Suppressor macrophage treated with lipopolysaccharide for 4 hours (primary cell): ENCODE measurements at places on chromosomes 2 and 18.
A peak's percentile ranks its signal among the peaks of the same experiment; 100 is the strongest.

DNA sequence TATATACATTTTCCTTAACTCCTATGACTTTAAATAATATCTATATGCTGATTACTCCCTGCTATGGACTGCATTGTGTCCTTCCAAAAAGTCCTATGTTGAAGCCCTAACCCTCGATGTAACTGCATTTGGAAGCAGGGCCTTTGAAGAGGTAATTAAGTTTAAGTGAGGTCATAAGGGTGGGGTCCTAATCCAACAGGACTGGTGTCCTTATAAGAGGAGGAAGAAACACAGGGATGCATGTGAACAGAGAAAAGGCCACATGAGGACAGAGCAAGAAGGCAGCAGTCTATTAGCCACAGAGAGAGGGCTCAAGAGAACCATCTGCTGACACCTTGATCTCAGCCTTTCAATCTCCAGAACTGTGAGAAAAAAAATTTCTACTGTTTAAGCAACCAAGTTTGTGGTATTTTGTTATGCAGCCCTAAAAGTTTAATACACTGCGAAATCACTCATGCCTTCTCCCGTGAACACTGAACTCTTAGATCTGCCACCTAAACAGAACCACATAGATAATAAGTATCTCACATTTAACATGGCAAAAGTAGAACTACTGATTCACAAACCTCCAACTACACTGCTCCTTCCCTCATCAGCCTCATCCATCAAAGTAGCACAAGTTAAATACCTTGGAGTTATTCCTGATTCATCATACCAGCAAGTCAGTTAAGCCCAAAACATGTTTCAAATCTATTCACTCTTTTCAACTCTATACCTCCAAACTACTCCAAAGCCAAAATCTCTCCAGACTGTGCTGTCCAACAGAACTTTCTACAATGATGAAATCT is 65.4 kb downstream of the HIBCH start:
- DNase-seq: no peak

DNA sequence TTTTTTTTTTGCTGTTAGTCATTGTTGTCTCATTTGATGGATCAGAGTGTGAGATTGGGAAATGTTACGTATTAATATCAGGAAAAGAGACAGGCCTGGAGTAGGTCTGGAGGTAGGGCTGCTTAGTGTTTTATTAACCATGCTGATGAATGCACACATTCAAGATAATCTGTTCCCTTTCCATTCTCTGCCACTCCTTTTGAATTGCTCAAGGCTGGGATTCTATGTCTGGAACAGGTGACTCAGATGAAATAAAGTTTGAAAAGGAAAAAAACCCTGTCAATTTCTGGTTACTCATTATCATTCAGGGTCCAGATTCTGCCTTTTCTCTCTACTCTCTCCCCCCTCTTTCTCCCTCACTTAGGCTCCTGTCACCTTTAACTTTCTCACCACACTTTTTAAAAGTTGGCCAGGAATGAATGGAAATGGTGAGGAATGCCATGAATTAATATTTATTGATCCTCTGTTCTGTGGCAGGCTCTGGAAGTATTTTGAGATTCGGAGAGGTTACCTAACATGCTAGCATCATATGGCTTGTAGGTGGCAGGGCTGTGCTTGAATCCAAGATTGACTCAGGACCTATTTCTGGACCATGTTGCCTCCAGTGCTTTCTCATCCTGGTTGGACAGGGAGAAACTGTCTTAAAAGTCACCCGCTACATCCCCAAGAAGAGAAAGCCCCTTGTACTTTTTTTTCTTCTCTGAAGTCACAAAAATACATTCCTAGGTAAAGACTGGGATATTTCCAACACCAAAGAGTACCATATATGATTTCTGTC is 40.2 kb downstream of the MAP4K4 start:
- DNase-seq: peak; percentile 21

- no peak for DNase-seq
Observed at GRCh38 chr2:199348871-199349270, 108.9 kb downstream of the SATB2 start.

- DNase-seq: no peak
Observed at GRCh38 chr2:1437101-1437500, 23.8 kb downstream of the TPO start.

- DNase-seq: no peak
Observed at GRCh38 chr2:241768850-241769249, 7.8 kb upstream of the GAL3ST2 start.

GRCh38 chr2:199744260-199744659 is 106.7 kb downstream of the FTCDNL1 start:
- no peak for DNase-seq

- DNase-seq: no peak
Observed at GRCh38 chr2:74092275-74092674, 55.4 kb downstream of the BOLA3 start.

DNA sequence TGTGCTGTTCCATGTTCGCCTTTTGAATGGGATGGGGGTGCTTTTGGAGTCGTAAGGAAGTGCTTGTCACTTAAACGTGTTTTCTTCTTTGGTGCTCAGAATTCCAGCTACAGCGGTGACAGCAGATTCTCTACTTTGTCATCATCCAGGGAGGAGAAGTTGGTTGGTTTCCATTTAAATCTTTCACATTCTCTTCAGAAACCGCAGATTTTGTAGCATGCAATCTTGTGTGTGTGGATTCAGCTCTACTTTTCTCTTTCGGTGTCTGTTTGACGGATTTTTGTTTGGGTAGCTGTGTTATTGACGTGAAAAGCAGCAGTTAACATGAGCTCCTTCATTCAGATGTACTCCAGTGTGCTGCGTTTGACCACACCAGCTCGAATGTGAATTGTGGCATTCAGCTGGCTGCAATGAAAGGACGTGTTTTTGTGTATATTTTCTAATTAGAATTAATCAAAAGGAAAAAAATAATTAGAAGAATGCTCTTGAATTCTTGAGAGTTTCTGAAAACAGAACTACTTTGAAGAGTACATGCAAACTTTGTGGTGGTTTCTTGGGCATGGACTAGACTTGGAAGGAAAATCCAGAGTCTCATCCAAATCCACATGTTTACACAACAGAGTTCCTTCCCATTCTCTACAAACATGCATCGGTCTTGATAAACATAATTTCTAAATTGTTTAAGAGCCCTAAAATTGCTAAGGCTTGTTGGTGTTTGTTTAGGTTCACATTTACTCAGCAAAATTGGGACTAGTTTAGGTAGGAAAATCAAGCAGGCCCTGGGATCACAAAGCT is 68.7 kb upstream of the RBM44 start:
- DNase-seq: no peak

DNA sequence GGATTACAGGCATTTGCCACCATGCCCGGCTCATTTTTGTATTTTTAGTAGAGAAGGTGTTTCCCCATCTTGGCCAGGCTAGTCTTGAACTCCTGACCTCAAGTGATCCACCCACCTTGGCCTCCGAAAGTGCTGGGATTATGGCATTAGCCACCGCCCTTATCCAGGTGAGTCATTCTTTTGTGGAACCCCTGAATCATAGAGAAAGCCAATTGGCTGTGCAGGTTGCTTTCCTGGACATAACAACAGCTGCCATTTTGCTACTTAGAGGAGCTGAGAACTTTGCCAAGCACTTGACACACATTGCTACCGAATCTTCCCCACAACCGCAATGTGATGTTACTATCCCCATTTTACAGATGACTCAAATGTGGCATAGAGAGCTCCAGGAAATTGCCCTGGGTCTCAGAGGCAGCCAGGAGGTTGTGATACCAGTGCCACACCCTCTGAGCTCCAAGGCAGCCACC is 36.0 kb downstream of the SETBP1 start:
- no peak for DNase-seq

- no peak for DNase-seq
Observed at GRCh38 chr2:8426550-8426949, 255.3 kb upstream of the ID2 start.

DNA sequence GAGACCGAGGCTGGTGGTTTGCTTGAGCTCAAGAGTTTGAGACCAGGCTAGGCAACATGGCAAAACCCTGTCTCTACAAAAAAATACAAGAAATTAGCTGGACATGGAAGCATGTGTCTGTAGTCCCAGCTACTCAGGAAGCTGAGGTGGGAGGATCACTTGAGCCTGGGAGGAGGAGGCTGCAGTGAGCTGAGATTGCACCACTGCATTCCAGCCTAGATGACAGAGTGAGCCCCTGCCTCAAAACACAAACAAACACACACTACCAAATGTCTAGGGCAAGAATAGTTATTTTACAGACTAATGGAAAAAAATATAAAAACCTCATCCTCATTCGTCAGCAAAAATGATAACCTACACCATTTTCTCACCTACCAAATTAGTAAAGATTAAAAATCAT is 15.3 kb downstream of the BUB1 start:
- no peak for DNase-seq

DNA sequence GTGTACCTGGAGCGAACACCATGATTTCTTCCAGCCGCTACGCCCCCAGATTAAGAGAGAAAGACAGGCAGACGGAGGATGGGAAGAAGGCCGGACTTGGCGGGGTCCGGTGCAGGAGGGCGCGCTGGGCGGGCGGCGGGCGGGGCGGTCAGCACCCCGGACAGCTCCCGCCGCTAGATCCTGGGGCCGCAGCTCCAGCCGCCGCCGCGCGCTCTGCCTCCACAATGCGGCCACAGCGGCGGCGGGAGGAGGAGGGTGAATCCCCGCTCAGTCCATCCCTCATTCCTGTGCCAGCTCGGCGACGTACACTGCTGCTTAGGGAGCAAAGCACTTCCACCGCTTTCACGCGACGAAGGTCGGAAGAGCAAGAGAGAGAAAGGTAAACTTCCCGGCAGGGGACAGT is at the start of gene AKAIN1:
AKAIN1 (minus strand) TSS at position 226 of the 403 bp plus-strand sequence; CDS start at position 22, 204 bp downstream.
- peak; percentile 47 for DNase-seq

- no peak for DNase-seq
Observed at GRCh38 chr2:133498662-133499585, 69.3 kb downstream of the NCKAP5 start.

DNA sequence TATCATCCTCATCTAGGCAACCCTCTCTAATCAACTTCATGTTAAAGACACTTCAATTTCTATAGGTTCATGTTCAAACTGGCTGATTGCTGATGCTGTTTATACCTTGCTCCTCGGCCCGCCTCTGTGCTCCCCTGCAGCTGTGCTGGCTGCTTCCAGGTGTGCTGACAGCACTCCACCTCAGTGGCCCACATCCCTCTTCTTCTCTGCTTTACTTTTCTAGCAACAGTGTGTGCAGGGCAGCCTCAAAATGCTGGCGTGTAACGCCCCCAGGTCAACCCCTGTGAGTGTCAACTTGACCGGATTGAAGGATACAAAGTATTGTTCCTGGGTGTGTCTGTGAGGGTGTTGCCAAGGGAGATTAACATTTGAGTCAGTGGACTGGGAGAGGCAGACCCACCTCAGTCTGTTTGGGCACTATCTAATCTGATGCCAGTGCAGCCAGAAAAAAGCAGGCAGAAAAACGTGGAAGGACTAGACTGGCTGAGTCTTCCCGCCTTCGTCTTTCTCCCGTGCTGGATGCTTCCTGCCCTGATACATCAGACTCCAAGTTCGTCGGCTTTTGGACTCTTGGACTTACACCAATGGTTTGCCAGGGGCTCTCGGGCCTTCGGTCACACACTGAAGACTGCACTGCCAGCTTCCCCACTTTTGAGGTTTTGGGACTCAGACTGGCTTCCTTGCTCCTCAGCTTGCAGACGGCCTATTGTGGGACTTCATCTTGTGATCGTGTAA is 94.7 kb downstream of the COL6A3 start:
- no peak for DNase-seq
